ENCODE measurements at places on chromosomes 2 and 18. TPM values are rescaled to one million over a fixed set of nuclear protein-coding genes. Genes with fewer than 3 reads are reported as not detected.

- no peaks in the 10 kb centered on the region for H3K4me1 ChIP-seq
- H3K27ac ChIP-seq, result no peak overlapping the region
- no peak overlapping the region for H3K4me3 ChIP-seq
- DNase-seq, result no peak
- no peaks in the 10 kb centered on the region for H3K27me3 ChIP-seq
Measured at GRCh38 chr18:79937103-79937860, 14.2 kb downstream of the SLC66A2 start.

DNA sequence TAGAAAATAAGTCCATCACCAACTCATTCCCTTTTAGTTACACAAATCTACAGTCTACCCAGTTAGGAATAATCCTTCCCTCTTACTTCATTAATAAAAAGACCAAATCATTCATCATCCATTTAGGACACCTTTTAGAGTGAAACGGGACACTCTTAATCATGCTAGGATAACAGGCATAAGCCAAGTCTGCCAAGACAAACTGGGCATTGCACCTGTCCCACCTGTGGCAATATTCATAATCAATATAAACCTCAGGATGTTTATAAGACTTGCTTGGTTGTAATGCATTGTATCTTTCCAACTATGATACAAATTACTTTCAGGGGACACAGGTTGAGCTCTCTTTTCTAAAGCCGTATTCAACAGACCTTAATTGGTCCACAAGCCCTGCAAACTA lies 82.7 kb upstream of the SH3BP4 start:
- H3K4me3 ChIP-seq, result no peak overlapping the region
- no peaks in the 10 kb centered on the region for H3K36me3 ChIP-seq
- no peak for DNase-seq
- H3K27me3 ChIP-seq, result no peaks in the 10 kb centered on the region
- no peak overlapping the region for H3K27ac ChIP-seq
- no peaks in the 10 kb centered on the region for H3K4me1 ChIP-seq

The TFCP2L1 gene
- total RNA-seq, result 0.05 TPM

- no peaks in the 10 kb centered on the region for H3K27me3 ChIP-seq
- H3K4me1 ChIP-seq, result peaks cover 6% of the 10 kb centered on the region
- no peak overlapping the region for H3K27ac ChIP-seq
- no peak for DNase-seq
Measured at GRCh38 chr2:215636816-215637215, 200.9 kb upstream of the FN1 start.
